ENCODE measurements at places on chromosomes 6 and 20.

GRCh38 chr6:137698636-137699030, 168.4 kb upstream of the TNFAIP3 start:
- no peak for DNase-seq

- no peak for DNase-seq
Observed at GRCh38 chr6:169097381-169097959, 156.2 kb downstream of the THBS2 start.

GRCh38 chr6:33177552-33178446, 14.5 kb downstream of the COL11A2 start:
- no peak for DNase-seq

- DNase-seq: no peak
Observed at GRCh38 chr6:53919881-53920360, 125.1 kb downstream of the LRRC1 start.

- DNase-seq: peak; percentile 4
Observed at GRCh38 chr6:86937219-86938079, at the start of gene HTR1E. Gene HTR1E, plus strand, starts transcription at chr6:86937528. Its CDS starts 77,807 bp downstream, at chr6:87015335.

DNA sequence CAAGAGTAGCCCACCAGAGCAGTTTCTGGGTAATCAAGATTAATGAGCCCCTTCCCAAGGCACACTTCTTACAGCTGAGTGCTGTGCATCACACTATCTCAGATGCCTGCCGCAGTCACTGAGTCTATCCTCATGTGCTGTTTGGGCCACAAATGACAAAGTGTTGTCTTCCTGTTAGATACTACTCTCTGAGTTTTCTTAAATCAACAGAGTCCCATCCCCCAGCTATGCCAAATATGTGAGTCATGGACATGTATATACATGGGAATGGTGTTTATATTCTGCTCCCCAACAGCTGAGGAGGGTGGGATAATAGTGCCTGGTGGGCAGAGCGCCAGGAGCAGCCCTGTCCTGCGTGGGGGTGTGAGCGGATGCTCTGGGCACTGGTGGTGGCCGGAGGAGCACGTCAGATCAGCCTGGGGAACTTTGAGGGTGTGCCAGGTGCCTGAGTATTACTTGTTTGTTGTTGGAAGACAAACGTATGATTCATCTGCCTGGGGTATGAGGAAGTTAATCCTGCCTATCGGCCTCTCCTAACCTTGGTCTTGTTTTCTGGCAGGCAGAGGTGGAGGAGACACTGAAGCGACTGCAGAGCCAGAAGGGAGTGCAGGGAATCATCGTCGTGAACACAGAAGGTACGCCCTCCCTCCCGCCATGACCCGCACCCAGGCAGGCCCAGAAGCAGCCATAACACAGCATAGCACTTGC, 9.6 kb downstream of the DYNLRB1 start:
- DNase-seq: no peak

GRCh38 chr6:166121726-166122125, 45.9 kb downstream of the TBXT start:
- no peak for DNase-seq

- no peak for DNase-seq
Observed at GRCh38 chr6:77447254-77447653, 16.0 kb downstream of the HTR1B start.

DNA sequence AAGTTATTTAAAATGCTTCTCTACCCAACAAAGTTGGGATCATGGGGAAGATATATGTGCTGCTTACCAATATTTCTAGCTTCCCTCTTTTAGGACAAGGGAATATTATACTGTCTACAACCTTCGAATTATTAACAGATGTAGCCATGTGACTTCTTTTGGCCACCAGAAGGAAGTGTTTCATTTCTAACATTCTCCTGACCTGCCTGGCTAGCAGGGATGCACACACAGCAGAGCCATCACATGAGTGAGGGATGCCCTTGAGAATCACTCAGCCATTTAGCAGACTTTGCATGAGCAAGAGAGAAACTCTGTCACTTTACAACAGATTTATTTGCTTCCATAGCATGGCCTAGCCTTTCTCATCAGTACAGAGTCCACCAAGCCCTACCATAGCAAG, 230.7 kb upstream of the MARCKS start:
- DNase-seq: no peak

- no peak for DNase-seq
Observed at GRCh38 chr6:130847001-130847910, 20.1 kb downstream of the SMLR1 start.

DNA sequence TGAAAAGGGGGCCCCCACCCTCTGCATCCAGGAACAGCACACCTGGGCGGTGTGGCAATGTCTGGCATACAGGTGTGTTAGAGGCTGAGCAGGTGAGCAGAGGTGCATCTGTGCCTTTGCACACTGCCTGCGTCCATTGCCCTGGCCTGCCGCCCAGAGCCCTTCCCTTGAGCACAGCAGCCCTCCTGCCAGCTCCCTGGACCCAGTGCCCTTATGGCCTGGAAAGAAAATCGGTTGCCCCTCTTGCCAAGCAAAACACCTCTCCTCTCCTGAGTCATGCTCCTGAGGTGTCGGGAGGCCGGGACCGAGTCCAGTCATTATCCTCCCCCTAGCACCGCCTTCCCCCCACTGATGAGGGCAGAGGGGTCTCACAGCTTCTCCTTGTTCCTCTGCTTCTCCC, 259.9 kb downstream of the SMOC2 start:
- DNase-seq: no peak

GRCh38 chr6:9208966-9209365, 773.6 kb upstream of the SLC35B3 start:
- no peak for DNase-seq

- DNase-seq: no peak
Observed at GRCh38 chr20:44792796-44793195, 17.6 kb downstream of the RIMS4 start.

GRCh38 chr6:73393278-73393677, 1.4 kb upstream of the DDX43 start:
- DNase-seq: no peak

GRCh38 chr6:25556516-25556915, 95.5 kb upstream of the SCGN start:
- peak; percentile 74 for DNase-seq

DNA sequence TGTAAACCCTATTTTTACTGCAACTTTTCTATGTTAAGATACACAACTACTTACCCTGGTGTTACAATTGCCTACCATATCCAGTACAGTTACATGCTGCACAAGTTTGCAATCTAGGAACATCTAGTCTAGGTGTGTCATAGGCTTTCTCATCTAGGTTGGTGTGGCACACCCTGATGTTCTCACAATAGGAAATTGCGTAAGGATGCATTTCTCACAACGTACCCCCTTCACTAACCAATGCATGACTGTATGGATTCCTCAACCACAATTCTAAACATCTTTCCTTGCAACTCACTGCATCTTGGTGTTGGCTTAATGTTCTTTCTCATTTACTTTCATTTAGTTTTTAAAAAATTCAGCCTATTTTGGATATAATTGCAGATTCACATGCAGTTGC, 31.6 kb downstream of the GJA10 start:
- DNase-seq: no peak

- no peak for DNase-seq
Observed at GRCh38 chr6:47008397-47008763, 33.8 kb downstream of the ADGRF1 start.
